T1000 (cell line): ENCODE measurements at places on chromosomes 6 and 20.

- no peak for DNase-seq
Measured at GRCh38 chr20:49633643-49634042, 65.7 kb upstream of the PTGIS start.

GRCh38 chr6:35019171-35019570 is 122.0 kb downstream of the TCP11 start:
- DNase-seq: no peak

DNA sequence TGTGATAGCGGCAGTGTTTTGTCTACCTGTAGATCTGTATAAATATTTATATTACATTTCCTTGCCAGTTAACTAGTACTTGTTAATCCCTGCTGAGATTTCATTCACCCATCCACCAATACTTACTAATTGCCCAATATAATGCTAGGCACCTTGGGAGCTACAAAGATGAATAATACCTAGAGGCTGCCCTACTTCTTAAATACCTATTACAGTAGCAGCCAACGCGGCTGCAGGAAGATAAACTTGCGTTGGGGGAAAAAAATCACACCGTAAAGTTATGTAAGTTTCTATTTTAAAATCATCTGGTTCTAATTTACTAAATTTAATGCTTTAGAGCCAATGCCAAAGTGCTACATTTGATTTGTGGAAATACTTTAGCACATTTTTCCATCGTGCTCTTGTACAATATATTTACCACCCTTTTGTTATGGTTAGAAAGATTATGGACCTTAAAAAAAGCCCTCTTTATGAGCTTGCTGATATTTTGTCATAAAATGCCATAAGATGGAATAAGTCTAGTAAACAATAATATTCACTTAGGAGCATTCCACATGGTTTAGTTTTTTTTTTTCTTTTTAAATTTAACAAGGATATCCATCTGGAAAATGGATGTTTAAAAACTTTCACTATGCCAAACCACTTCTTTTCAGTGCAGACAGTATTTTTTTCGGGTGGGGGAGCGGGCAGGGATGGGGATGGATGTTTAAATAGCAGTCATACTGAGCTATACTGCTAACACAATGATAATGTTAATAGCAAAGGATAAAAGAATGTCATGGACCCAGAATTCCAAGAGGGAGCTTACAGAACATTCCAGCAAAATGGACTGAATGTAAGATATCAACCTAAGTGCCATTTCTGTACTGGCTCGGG is 13.2 kb upstream of the NEDD9 start:
- DNase-seq: no peak

GRCh38 chr6:38477680-38478260 is 162.0 kb downstream of the BTBD9 start:
- DNase-seq: no peak

- no peak for DNase-seq
Measured at GRCh38 chr20:31536575-31536974, 22.3 kb downstream of the HM13 start.
